Left renal pelvis (tissue), 4 donors: ENCODE measurements at places on chromosomes 16 and 17. TPM values are rescaled to one million over a fixed set of nuclear protein-coding genes. Genes with fewer than 3 reads are reported as not detected.
A peak's percentile ranks its signal among the peaks of the same experiment; 100 is the strongest.

DNA sequence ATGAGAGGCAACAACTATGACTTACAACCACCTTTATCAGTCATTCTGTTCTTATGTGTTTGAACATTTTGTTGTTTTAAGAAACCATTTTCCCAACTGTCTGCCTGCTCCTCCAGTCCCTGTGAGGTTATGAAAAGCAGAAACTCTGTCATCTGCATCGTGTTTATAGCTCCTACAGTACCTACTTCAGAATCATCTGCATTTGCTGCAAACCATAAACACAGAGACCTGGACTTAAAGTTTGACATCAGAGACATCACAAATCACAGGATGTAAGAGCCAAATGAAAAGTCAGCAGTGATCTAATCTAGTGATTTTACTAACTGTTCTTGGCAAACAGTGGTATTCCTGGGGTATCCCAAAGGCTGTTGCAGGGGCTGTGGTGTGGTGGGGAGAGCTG lies 55.2 kb downstream of the CDH11 start:
- no peak for DNase-seq

DNA sequence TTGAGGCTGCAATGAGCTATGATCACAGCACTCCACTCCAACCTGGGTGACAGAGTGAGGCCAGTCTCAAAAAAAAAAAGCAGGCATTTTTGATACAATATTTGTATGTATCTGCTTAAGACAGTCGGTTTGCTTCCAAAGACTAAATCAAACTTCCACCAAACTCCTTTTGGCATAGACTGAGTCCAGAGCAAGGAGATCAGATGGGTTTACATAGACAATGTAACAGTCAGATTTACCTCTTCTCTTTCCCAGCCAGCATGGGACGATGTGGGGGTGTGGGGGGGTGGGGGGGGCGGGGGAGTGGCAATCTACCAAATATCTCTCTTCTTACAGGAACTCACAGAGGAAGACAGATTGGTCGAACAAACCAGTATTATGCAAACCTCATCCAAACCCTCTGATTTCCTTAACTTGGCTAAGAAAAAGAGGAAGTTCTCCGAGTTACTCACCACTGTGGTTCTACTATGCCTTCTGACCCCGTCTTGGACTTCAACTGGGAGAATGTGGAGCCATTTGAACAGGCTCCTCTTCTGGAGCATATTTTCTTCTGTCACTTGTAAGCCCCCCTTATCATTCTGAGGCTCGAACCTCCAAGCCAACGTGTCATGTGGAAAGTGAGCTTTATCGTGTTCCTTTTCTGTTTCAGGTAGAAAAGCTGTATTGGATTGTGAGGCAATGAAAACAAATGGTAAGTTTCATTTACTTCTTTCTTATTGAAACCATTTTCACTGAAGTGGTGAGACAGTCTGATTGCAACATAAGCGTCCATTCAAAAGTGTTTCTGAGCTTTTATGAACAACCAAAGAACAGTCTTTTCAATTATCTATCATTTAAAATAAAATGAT lies at the start of gene MILR1:
MILR1 (plus strand) TSS at position 451 of the 848 bp plus-strand sequence; CDS start at position 505, 54 bp downstream.
- no peak for DNase-seq

Gene NME4
- 105 TPM for polyA plus RNA-seq

Gene ATP1B2
- 27.3 TPM for polyA plus RNA-seq

- DNase-seq, result no peak
Observed at GRCh38 chr17:72407336-72407909, 286.6 kb downstream of the SOX9 start.

GRCh38 chr17:80847496-80848230 lies 144.0 kb upstream of the CHMP6 start:
- DNase-seq, result no peak

Gene HCRT
- not detected for polyA plus RNA-seq

DNA sequence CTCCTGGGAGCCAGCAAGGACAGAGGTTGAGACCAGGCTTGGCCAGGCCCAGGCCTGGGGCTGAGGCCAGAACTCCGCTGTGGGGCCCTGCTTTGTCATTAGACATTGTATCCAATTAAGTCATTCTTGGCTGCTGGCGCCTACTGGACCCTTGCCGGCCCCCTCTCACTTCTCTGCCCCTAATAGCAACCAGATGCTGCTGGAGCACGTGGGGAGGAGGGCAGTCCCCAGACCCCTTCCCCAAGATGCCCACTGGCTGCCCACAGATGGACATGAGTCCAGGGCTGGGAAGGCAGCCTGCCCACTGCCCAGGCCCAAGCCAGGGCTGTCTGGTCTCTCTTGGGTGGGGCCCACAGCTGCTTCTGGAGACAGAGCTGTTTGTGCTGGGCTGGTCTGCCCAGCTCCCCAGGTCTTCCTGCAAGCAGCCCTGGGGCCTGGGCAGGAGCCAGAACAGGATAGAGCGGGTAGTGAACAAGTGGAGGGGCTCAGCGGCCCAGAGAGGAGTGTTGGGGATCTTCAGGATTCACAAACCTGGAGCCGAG lies 7.8 kb downstream of the PLXDC1 start:
- no peak for DNase-seq

GRCh38 chr16:88785106-88785924 lies at the start of gene PIEZO1:
PIEZO1 (minus strand) TSS chr16:88785220; CDS start chr16:88784964, 256 bp downstream.
- DNase-seq, result no peak

Gene KRT32
- polyA plus RNA-seq, result not detected

Gene CMTM2
- 0.62 TPM for polyA plus RNA-seq

- no peak for DNase-seq
Observed at GRCh38 chr16:47492428-47493377, 31.6 kb downstream of the PHKB start.

Gene RNF222
- not detected for polyA plus RNA-seq

GRCh38 chr16:5078626-5079025 lies 7.0 kb downstream of the ALG1 start:
- no peak for DNase-seq

DNA sequence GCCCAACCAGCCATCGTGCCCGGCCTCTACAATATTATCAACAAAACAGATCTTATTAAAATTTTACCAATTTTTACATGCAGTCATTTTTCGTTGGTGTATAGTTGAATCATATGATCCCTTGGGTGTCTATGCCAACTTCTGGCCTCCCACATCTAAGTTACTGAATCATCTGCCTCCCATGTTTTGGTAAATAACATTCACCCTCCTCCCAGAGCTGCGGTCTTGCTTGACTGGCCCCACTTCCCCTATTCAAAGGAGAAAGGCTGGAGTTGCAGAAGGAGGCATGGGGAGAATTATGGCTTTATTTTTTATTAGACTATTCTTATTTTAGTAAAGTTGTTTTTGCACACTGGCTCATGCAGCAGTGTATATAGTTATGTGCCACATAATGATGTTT lies 18.5 kb upstream of the CCL23 start:
- DNase-seq, result no peak

GRCh38 chr16:3859889-3860288 lies 20.6 kb downstream of the CREBBP start:
- DNase-seq, result no peak

DNA sequence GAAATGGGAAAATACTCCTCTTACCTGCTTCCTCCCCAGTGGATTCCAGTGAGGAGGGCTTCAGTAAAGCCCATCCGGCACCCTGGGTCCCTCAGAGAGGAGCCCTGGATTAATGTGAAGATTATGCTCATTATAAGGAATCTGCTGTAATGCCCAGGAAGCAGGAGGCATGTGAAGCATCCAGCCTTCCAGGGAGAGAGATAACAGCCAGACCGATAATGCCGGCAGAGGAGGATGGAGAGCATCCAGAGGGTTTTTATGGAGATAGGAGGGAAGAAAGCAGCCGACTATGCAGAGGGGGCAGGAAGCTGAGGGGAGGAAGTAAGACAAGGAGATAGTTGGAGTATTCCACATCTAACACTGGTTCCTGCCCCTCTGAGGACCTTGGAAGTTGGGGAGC lies 53.7 kb upstream of the TMEM132E start:
- no peak for DNase-seq

DNA sequence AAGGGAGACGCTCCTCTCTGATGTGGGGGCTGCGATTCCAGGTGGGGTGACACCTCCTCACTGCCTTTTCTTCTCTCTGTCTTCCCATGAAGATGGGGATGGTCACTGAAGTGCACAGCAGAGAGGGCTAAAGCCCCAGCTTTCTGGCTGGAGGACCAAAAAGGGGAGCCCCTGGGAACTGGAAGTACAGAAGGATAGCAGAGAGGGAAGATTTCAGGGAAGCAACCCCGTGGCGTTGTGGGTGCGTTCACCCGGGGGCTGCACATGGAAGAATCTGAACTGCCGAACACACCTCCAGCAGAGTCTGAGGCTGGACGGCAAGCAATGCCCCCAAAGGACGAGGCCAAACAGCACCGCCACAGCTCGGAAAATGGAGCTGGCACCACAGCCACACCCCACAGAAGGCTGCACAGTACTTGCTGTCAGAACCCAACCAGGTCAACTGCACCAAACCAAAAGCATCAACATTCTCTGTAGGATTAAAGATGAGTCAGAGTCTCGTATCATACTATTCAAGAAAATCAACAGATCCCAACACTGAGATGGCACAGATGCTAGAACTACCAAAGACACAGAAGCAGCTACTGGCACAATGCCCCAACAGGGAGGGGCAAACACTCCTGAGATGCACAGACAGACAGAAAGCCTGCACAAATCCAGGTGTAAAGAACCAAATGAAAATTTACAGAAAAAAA lies 49.9 kb downstream of the MAP1LC3B start:
- DNase-seq, result no peak

Gene KRT39
- polyA plus RNA-seq, result not detected

Gene SLC35G6
- polyA plus RNA-seq, result 0.12 TPM

DNA sequence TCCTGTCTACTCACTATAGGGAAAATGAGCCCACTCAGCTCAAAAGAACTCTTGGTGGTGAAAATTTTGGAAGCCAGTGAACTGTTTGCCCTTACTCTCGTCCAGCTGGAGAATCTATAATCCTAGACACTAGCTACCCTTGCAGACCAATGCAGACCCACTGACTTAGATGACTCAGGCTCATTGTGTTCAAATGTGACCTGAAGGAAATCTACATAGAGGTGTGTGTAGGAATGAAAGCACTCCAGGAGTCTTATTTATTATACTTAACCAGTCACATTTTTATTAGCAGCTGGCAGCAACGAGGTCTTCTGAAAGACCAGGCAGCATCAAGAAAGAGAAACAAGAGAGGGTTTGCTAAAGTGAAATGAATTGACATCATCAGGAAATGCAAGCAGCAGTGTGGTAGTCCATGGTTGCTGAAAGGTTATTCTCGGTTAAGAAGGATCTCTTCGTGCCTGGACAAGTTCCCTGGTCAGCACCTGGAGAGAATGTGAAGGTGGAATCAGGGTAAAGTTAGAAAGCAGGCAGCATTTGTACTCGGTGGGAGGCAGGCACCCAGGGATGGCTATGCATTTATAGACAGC lies 1.4 kb downstream of the KRTAP29-1 start:
- DNase-seq, result no peak

Gene RPL38
- 1,134 TPM for polyA plus RNA-seq

- DNase-seq, result no peak
Observed at GRCh38 chr17:42675348-42675964, 1.3 kb downstream of the PLEKHH3 start.

DNA sequence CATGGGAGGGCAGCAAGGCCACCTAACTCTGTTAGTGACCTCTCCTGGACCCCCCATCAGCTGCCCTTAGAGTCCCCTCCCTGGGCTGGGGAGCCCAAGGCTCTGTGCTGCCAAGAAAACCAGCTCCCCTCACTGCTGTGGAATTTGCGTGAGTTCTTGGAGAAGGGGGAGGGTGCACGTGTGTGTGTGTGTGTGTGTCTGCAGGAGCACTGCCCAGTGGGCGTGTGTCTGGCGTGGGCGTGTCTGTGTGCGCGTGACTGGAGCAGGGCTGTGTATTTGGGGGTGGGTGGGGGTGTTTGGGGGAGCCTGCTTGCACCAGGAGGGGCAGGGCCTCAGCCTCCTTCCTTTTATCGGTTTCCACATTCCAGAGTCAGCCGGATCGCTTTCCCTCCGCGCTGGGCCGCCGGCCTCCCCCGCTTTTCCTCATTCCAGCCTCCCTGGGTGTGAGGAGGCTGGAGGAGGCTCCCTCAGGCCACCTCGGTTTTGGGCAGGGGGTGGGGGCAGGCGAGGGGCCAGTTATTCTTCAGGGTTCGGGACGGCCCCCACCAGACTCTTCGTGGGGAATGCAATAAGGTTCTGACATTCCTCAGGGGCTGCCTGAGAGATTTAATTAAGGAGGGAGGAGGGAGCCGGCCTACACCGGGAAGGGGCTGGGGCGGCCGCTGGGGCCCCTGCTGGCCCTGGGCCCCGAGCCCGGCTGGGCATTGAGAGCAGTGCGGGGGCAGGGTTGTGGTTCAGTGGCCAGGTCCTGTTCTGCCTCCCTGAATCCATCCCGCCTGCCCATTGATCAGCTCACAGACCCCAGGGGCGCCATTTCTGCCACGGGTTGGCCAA lies 2.5 kb downstream of the VASN start:
- peak; percentile 79 for DNase-seq

Gene PRAC2
- not detected for polyA plus RNA-seq

DNA sequence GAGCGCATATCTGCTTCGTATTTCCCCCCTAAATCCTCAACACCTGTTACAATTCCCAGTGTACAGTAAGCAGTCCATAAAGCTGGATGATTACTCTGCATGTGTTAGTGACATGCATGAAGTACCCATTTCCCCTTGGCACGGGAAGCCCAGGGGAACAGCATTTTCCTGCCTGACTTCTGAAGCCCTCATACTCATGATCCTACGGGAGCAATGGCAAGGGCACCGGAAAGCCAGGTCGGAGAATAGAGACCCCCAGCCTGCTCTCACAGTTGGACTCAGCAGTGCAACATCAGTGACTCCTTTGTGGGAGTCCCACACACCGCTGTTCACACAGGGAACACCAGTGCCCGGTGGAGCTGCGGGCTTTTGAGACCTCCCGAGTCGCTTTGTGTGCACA lies 336.9 kb downstream of the CDH13 start:
- no peak for DNase-seq

DNA sequence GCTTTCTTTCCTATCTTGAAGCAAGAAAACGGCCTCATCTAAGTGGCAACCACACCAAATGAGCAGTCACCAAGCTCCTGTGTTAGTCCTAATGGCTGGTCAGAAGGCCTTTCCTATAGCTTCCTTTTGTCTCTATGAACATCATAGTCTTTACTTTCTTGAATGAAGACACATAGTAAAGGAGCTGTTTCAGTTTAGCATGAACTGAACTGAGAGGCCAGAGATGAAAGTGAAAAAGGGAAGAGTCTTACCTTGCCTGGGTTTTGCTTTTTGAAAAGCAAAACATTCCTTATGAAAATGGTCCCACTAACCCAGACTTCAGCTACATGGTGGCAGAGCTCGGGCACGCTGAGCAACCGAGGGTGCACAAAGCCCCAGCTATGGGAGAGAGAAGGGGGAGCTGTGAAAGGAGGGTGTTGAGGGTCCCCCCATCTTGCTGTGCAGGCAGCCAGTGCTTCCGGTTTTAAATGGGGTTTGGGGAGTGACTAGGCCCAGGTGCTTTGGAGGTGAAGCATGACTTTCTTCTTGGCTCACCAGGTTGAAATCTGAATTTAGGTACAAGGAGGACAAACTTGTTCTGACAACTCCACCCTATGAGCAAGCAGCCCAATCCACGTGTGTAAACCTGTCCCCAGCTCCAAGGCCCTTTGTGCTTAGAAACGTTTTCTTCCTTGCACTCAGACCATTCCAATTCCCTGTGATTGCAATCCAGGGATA lies 9.1 kb upstream of the PSMC3IP start:
- no peak for DNase-seq

GRCh38 chr16:30166202-30166902 lies 17.1 kb upstream of the CORO1A start:
- DNase-seq, result no peak

- DNase-seq, result no peak
Observed at GRCh38 chr17:38898291-38898679, 27.1 kb upstream of the LASP1NB start.
